Tibial artery (tissue), 4 donors: ENCODE measurements at places on chromosomes 1 and 21.

- no peak for DNase-seq
These were observed 102.1 kb downstream of the DAB1 start for GRCh38 chr1:57321776-57322175.

GRCh38 chr1:50476800-50477199 lies 53.6 kb upstream of the DMRTA2 start:
- DNase-seq, result no peak

DNA sequence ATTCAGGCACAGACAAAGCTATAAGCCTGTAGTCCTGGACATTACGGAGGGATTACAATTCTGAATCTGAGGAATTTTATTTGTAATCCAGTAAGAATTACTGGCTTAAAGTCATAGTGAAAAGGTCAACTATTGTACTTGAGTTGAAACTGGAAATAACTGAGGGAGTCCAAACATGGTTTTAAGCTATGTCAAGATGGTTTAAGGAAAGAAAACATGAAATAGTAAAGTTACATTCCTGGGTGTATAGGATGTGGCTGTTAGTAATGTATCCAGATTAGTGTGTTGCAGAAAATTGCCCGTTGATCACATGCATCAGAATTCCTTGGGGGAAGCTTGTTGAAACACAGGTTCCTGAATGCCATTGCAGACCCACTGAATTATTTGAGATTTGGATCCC lies 124.8 kb upstream of the GORAB start:
- no peak for DNase-seq

DNA sequence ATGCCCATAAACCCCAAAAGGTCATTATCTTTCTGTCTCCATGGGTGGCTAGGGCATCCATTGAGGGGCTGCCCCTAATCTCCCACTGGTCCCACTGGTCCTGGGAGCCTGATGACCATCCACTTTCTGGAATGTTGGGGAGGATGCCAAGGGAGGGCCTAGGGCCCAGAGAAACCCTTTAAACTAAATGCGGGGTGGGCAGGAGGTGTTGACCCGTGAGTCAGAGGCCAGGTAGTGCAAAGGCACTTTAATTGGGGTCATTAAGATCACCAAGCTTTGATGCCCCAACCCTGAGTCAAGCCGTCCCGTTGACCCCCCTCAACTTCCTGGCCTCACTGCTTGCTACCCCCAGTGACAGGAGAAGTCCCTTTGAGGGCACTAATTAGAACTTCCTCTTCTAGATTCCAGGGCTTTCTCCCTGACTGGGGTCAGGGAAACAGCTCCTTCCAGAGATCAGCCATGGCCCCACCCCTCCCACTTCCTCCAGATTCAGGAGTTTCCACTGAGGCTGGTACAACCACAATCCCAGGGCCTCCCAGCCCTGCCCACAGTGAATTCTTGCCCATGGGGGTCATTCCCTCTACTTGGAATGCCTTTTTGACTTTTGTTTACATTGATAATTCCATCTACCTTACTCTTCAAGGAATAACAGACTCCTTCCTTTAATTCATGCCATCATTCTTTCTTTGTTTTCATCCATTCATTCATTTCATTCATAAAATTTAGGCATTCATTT lies 15.5 kb upstream of the SERINC2 start:
- DNase-seq, result no peak

DNA sequence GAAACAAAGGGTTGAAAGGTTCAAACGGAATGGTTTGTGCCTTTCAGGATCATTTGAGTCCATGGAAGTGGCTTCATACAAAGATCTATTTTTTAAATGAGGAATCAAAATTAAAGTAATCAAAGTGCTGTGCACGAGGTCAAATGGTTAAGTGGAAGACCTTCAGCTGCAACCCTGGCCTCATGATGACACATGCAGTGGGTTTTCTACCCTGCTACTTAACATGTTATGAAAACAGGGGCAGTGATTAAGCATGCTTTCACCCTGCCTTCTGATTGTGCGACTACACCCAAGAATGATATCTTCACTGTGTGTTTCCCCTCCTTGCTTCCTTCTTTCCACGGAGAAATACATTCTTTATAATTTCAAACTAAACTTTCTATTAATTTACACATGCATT lies 604.2 kb downstream of the LRRIQ3 start:
- no peak for DNase-seq

DNA sequence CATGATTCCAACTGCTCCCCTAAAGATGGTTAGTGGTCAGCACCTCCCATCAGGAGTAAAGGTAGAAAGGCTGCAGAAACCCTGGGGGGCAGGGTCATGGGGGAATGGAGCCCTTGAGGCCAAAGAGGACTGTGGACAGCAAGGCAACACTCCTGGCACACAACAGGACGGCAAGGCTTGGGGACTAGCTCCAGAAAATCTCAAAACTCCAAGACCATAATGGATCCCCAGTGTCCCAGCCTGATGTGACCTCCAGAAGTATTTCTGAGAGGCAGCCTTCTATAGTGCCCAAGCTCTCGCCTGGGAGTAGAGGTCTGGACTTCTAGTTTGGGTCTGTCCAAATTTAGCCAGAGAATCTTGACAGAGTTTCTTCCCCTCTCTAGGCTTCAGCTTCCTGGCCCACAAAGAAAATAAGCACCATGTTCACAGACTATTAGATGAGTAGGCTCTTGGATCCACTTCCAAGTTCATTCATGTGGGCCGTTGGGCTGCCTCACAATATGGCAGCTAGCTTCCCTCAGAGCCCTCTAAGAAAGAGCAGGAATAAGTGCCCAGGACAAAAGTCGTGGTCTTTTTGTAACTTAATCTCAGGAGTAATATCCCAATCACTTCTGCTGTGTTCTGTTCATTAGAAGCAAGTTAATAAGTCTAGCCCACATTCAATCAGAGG lies 6.9 kb downstream of the CD2 start:
- no peak for DNase-seq

DNA sequence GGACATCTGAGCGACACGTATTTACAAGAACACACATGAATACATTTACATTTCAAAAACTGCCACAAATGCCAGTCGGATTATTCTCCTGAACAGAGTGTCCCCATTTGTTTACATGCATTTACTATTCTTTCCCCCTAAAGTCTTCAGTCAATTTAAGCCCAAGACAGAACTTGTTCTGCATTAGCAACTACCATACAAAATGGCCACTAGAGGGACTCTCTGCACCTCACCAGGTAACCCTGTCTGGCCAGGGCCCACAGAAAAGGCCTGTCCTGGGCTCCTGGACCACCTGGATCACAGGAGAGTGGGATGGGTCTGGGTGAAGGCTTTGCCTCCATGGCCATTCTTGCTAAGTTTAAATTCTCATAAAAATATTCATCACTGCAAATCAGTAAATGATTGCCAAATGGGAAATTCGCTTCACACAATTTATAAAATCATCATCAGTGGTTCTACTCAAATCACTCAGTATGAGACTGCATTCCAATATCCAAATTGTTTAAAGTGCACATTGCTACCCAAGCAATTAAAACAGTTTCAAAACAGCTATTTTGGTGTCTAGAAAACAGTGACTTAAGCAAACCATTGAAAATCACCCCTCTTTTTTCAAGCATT lies 12.5 kb upstream of the GUCA2A start:
- no peak for DNase-seq

GRCh38 chr1:98216304-98216703 lies 295.5 kb upstream of the DPYD start:
- DNase-seq, result no peak

GRCh38 chr1:181369416-181369815 lies 113.9 kb upstream of the CACNA1E start:
- DNase-seq, result no peak

- DNase-seq, result no peak
These were observed 132.8 kb upstream of the CD34 start for GRCh38 chr1:208043691-208044181.

DNA sequence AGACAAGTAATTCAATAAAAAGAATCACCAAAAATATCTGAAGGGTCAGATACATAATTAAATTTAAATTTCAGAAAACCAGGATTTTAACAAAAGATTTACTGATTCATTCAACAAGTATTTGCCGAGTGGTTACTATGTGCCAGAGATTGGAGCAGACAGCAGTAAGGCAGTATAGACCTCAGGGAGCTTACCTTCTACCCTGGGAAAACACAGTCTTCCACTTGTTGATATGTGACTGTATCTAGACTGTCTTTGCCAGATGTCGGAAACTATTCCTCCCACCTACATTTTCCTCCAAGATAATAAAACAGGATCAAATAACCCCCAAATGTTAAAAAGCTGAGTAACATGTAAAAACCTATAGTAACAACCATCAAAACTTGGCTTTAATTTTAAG lies 6.2 kb downstream of the HNRNPR start:
- no peak for DNase-seq

GRCh38 chr1:154158307-154159125 lies 3.6 kb upstream of the NUP210L start:
- DNase-seq, result no peak

DNA sequence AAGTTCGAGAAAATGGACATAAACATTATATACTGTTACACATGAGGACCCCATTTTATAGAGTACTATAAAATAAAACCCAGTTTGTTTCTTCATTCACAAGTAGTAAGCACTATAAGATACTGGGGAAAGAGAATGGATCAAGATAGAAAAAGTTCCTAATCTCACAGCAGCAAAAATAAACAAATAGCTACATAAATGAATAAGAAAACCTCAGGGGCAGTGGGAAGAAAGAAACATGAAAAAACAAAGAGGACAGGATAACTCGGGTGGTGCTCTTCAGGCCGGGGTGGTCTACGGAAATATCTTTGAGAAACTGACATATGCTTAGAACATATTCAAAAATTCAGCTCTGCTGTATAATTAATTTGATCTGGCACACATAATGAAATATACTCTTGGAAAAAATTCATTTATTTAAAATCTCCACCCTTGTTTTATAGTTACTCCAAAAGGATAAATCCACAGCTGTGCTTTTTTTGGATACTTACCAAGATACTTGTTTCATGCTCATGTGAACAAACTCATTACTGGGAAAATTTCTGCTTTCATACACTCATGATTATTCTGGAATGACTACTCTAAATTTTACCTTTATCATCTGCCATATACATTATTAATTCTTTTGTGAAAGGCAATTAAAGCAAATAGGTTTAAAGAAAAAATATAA lies 20.0 kb downstream of the CEP170 start:
- no peak for DNase-seq

- DNase-seq, result no peak
These were observed 117.6 kb downstream of the WDR3 start for GRCh38 chr1:118047006-118047649.

DNA sequence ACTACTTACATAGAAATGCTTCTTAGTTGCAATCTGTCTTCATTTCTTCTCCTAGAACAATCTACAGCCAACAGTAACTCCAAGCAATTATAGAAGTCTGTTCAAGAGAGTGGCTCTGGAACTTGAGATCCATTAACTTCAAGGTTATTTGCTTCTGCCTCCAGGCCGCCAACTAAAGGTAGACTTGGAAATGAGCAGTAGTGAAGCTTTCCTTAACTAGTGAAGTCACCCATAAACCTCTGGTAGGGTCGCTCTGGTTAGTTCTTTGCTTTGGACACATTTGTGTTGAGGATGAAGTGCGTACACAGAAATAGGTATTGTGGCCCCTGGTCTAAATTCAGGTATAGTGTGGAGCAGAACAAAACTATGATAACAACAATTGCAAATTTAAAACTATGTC lies 809.9 kb upstream of the RGS18 start:
- no peak for DNase-seq

GRCh38 chr1:115300087-115300876 lies 37.8 kb downstream of the NGF start:
- DNase-seq, result no peak

- no peak for DNase-seq
These were observed 46.3 kb downstream of the COL18A1 start for GRCh38 chr21:45451091-45451740.

DNA sequence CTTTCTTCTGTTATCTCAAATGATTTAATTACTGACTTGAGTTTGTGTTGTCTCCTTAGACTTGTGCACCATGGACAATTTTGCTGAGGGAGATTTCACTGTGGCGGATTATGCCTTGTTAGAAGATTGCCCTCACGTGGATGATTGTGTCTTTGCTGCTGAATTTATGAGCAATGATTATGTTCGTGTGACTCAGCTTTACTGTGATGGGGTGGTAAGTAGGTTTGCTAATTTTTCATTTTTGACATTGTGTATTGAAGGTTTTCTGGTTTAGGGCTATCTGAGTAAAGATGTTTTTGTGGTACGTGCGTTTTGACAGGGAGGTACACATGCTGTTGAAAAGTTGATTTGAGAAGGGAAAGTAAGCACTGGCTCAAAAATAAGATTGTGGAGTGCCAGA lies 14.1 kb downstream of the TTC3 start:
- DNase-seq, result no peak

GRCh38 chr1:205632669-205633169 lies 908 bp upstream of the ELK4 start:
- DNase-seq, result no peak
